Activated CD4-positive, alpha-beta T cell treated with anti-CD3 and anti-CD28 coated beads, Interleukin-2, amount 10 ng/mL, durations not matched to agents 24 days and 14 days (primary cell): ENCODE measurements at places on chromosomes 16 and 17. TPM values are rescaled to one million over a fixed set of nuclear protein-coding genes. Genes with fewer than 3 reads are reported as not detected.

ADCY9 gene
- 8.9 and 9.6 TPM in 2 replicates for total RNA-seq

TP53TG3 gene
- not detected in 2 replicates for total RNA-seq

PTRH2 gene
- 49.0 and 50.3 TPM in 2 replicates for total RNA-seq

MYADML2 gene
- not detected in 2 replicates for total RNA-seq

DNA sequence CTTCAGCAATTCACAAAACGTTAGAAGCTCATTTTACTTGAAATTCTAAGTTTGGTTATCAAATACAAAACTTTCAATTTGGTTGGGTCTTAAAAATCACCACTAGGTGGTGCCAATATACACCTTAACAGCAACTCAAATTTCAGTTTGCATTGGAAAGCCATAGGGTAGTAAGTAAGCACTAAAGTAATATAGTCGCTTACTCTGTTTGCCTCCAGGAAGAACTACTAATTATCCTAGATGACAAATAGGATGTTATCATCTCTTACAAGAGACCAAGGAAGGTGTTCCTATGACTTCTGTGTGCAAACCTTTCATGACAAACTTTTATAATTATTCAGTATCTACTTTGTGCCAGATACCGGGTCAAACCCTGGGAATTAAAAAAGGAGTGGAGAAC, 93.3 kb downstream of the MYO1D start:
- DNase-seq, result peak; percentile 67
- no peaks in the 10 kb centered on the region for H3K4me1 ChIP-seq
- H3K27ac ChIP-seq, result no peak overlapping the region
- peaks cover 21% of the 10 kb centered on the region for H3K27me3 ChIP-seq
- no peaks in the 10 kb centered on the region for H3K36me3 ChIP-seq

DNA sequence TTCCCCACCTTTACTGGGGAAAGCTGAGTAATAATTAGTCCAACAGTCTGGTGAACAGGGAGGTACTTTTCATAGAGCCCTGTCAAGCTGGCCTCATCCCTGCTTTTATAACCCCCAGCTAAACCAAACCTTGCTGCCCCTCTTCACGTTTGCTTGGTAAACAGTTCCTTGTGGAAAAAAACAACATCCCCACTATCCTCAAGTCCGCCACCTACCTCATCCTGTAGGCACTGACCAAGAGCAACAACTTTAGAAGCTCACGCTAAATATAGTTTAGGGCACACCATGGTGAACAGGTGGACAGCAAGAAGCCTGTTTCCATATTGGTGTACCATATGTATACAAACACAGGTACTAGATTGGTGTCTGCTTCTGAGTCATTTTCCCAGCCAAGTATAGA, 16.5 kb downstream of the NFE2L1 start:
- H3K4me1 ChIP-seq, result peaks cover 10% of the 10 kb centered on the region
- H3K36me3 ChIP-seq, result peaks cover 58% of the 10 kb centered on the region
- DNase-seq, result no peak
- no peak overlapping the region for H3K27ac ChIP-seq

CDH8 gene
- total RNA-seq, result 0.70 TPM in 1 of 2 replicates, not detected in the other

VAT1L gene
- not detected in 2 replicates for total RNA-seq

- no peak for DNase-seq
- H3K27me3 ChIP-seq, result peaks cover under 1% of the 10 kb centered on the region
- H3K36me3 ChIP-seq, result no peaks in the 10 kb centered on the region
- peaks cover 1% of the 10 kb centered on the region for H3K4me1 ChIP-seq
- H3K27ac ChIP-seq, result no peak overlapping the region
Measured at GRCh38 chr17:13702266-13702665, 100.5 kb upstream of the HS3ST3A1 start.

DNA sequence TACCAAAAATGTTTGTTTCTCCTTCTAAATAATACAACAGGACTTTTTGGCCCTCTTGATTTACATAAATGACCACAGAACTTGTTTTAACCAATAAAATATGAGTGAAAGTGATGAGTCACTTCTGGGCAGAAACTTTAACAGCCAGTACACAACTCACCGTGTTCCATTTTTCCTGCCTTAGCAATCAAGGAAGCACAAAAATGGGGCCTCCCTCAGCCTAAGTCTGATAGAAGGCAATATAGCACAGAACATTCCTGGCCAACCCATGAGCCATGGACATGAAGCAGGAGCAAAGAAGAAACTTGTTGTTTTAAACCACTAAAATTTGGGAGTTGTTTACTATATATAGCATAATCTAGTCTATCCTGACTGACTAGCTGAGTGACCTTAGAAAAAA, 61.1 kb upstream of the MTMR4 start:
- peak overlapping the region; percentile 48 for H3K27ac ChIP-seq
- no peak overlapping the region for H3K4me3 ChIP-seq
- H3K27me3 ChIP-seq, result peaks cover 1% of the 10 kb centered on the region

DNA sequence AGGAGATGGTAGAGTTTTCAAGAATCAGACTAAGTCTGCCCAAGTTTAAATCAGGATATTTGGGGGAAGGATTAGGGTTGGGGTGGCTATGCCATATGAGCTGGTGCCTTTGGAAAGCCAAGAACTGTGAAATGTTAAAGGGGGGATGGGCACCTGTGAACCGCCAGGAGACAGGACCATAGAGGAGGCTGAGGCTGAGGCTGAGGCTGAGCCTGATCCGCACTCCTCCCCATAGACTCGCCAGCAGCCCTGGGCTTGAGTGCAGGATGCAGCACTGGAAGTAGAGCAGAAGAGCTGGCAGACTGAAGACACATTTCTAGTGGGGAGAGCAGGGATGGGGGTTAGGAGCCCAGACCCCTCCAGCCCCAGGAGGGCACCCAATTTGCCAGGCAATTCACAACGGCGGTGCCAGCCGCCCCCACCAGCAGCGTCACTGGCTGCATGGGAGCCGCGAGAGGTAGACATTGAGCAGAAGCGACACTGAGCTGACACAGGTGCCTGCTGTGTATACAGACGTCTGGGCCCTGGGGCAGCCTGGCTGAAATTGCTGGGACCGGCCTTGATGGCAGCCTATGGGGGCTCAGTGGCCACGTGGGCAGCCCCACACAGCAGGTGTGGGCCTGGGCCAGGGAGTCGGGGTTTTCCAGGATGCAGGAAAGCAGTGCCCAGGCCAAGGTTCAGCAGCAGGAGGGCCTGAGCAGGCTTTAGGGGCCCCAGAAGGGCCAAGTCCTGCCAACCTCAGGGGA, 9.2 kb downstream of the PIMREG start:
- H3K36me3 ChIP-seq, result peaks cover 6% of the 10 kb centered on the region
- no peak for DNase-seq
- no peak overlapping the region for H3K4me3 ChIP-seq
- H3K4me1 ChIP-seq, result peaks cover 8% of the 10 kb centered on the region

CPHXL2 gene
- total RNA-seq, result not detected in 2 replicates

GRCh38 chr17:35745246-35745645, 7.8 kb downstream of the GAS2L2 start:
- H3K27me3 ChIP-seq, result peaks cover 35% of the 10 kb centered on the region
- H3K4me3 ChIP-seq, result no peak overlapping the region
- peaks cover 20% of the 10 kb centered on the region for H3K4me1 ChIP-seq
- DNase-seq, result no peak
- H3K27ac ChIP-seq, result no peak overlapping the region

GRCh38 chr16:70561623-70562022, 38.0 kb downstream of the SF3B3 start:
- H3K27ac ChIP-seq, result no peak overlapping the region
- H3K36me3 ChIP-seq, result peaks cover 78% of the 10 kb centered on the region
- no peak for DNase-seq
- H3K27me3 ChIP-seq, result no peaks in the 10 kb centered on the region
- no peak overlapping the region for H3K4me3 ChIP-seq
- peaks cover 7% of the 10 kb centered on the region for H3K4me1 ChIP-seq

DNA sequence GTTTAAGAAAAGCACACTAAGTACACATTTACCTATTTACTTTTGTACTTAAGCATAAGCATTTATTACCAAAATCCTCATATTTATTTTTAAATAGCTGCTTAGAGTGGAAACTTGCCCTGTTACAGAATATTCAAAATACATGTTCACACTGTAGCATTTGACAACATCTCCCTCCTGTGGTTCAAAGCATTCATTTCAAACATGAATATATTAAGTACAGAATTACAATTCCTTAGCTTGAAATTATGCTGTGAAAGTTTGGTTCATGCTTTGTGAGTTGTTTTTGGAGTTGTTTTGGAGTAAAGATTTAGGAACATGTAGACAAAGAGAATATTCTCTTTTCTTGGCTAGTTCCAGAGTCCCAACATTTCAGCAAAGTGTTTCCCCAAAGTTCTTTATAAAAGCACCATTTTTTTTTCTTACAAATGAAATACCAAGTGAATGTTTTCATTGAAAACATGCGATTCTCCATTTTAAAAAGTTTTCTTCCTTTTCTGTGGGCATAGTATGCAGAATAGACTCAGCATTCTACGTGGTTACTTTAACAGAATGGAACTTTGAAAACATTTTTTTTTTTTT, 33.2 kb downstream of the TUBD1 start:
- no peak overlapping the region for H3K4me3 ChIP-seq
- H3K4me1 ChIP-seq, result peaks cover 18% of the 10 kb centered on the region
- peak overlapping the region; percentile 48 for H3K27ac ChIP-seq
- peaks cover 27% of the 10 kb centered on the region for H3K36me3 ChIP-seq
- peak; percentile 68 for DNase-seq
